Left lobe of liver (tissue), 2 donors: ENCODE measurements at places on chromosomes 13 and 19. TPM values are rescaled to one million over a fixed set of nuclear protein-coding genes. Genes with fewer than 3 reads are reported as not detected.

Gene PDCD2L
- total RNA-seq = 3.3 TPM

Gene GPC5
- 0.65 TPM for total RNA-seq

Gene DIAPH3
- total RNA-seq = 0.15 TPM

Gene ZSCAN4
- not detected for total RNA-seq

DNA sequence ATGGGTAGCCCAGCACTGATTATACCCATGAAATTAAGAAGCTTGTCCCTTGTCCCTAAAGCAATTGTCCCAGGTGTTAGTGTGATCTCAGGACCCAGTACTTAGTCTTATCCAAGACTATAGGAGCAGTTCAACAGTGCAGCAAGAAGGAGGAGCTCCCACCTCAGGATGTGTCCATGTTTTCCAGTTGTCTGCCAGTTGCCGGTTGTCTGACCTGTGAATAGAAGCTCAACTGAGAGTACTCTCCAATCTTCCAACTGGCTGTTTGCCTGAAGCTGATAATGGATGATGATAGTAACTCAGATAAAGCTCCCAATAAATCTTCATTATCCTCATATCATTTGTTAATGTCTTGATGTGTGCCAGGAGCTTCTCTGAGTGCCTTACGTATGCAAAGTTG, 107.2 kb upstream of the HTR2A start:
- DNase-seq = no peak

DNA sequence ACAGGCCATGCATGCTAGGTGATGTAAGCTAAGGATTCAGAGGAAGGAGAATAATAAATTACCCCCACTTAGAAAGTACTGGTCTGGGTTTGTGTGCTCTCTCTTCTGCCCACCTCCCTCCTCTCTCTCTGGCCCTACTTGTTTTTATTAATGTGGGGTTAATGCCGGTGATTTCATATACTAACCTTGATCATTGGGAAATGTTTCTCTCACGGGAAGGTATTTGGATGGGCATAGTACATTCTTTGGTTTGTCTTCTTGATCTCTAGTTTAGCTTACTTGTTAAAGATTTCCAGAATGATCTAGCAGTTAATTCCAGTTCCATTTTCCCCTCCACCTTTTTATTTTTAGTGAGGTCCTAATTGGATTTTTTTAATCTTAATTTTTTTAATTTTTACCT, 24.6 kb downstream of the ARHGAP35 start:
- no peak for DNase-seq

GRCh38 chr19:43533546-43534304, 737 bp downstream of the ZNF575 start:
- DNase-seq = peak; percentile 98

- no peak for DNase-seq
Measured at GRCh38 chr13:46339035-46339666, 47.9 kb downstream of the RUBCNL start.

DNA sequence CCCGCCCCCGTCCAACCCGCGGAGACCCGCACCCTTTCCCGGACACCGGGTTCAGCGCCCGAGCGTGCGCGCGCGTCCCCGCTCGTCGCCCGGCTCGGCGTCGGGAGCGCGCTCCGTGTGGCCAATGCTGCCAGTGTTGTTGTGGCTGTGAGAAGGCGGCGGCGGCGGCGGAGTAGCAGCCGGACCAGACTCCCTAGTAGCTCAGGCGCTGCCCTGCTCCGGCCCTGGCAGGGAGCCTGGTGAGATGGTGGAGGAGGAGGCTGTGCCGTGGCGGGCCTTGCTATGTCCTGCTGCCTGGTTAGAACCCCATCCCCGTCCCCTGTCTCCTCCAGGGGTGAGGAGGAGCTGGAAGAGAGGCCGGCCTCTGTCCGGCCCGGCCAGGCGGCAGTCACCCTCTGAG, 553.2 kb downstream of the TUBA3C start:
- no peak for DNase-seq
